Stimulated activated CD4-positive, alpha-beta T cell treated with anti-CD3 and anti-CD28 coated beads, Interleukin-1b, Interleukin-23, amount 100 ng/mL, for 24 hours (primary cell): ENCODE measurements at places on chromosomes 16 and 17.

- no peak for DNase-seq
Observed at GRCh38 chr16:61323456-61323855, 712.8 kb downstream of the CDH8 start.

DNA sequence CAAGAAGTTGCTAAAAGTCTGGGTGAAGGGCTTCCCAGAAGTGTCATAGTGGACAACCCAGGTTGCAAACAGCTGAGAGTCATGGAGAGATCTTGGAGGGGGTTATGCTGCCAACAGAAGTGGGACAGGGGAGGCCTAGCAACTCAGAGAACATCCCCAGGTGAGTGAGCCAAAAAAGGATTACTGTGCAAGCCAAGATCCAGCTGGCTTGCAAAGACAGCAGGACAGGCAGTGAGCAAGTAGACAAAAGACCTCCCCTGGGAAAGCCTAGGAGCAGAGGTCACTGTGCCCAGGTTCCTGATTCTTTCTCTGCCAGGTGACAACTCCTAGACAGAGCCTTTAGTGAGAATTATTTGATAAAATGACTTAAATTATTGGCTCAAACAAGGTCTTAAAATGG lies 9.5 kb upstream of the LONP2 start:
- DNase-seq, result no peak

- no peak for DNase-seq
Observed at GRCh38 chr16:52843381-52843780, 209.3 kb downstream of the CHD9NB start.

- DNase-seq, result no peak
Observed at GRCh38 chr17:78826836-78827509, 13.6 kb downstream of the USP36 start.

DNA sequence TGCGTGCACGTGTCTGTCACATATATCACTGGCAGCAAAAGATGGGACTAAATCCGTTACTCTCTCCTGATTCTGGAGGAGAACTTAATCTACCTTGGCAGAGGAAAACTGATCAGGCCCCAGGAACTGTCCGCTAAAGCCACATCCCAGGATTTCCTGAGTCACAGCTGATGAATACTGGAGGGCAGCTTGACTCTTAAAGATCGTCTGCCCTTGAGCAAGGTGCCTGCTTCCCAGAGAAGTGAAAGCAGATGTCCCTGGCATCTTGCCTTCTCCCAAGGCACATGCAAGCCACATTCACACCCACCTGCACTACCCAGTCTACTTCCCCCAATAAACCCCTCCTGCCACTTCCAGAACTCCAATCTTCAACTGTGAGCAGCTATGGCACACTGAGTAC lies 99.8 kb downstream of the CPPED1 start:
- DNase-seq, result no peak

GRCh38 chr16:52466994-52467393 lies 79.9 kb downstream of the TOX3 start:
- no peak for DNase-seq

GRCh38 chr16:8963010-8963820 lies 491 bp downstream of the USP7 start:
- no peak for DNase-seq

DNA sequence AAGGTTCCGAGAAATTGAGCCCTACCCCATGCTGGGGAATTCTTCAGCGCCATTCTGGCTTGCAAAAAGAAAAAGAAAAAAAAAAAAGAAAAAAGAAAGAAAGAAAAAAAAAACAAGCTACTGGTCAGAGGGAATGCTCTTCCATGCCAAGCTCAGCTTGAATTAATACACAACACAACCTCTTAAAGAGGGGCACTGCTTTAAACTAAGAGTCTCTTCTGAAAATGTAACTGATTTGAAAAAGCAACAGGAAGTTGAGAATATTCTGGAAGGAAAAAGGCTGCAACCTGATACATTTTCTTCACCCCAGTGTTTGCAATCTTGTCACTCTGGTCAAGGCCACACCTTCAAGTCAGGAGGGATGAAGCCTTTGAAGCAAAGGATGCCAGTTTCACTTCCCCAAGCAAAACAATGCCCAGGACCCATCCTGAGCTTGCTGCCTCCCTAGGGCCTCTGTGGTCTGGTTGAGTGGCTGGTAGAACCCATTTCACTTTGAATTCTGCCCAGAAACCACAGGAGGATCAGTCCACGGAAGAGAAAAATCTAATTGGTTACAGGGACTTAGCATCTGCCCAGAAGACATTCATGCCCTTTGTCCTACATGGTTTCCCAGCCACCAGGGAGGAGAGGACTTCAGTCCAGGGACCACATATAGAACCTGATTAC lies 389.7 kb downstream of the SOX9 start:
- DNase-seq, result no peak

DNA sequence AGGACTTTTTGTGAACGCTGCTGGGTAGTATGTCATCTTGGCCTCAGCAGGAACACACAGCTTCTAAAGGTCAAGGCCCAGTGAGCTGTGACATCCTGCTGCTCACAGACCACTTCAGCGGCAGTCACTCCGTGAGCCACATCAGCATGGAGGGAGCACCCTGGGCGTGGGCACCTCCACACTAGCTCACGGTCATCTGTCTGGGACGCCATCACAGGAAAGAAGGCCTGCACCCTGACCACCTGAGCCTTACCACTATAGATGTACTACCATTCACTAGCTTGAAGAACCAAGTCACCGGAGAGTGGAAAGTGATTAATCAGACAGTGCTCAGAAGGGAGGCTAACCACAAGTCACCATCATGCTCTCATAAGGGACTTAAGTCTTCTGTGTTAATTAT lies 3.3 kb downstream of the AXIN1 start:
- no peak for DNase-seq

GRCh38 chr17:14078027-14078426 lies 8.7 kb downstream of the COX10 start:
- DNase-seq, result no peak

DNA sequence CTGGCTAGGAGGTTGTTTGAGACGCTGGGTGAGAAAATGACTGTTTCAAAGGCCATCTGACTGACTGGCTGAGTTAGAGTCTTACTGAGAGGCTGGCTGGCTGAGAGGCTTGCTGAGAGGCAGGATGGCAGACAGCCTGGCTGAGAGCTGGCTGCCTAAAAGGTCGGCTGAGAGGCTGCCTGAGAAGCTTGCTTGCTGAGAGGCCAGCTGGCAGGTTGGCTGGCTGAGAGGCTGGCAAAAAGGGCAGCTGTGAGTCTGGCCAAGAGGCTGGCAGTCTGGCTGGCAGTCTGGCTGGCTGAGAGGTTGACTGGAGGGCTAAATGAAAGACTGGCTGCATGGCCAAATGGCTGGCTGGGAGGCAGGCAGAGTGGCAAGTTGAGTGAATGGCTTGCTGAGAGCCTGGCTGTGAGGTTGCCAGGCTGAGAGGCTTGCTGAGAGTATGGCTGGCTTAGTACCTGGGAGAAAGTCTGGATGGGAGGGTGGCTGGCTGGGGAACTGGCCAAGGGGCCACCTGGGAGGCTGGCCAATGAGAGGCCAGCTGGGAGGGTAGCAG lies 35.3 kb upstream of the ACSM2B start:
- no peak for DNase-seq

GRCh38 chr17:81514489-81514738 lies 1.8 kb upstream of the ACTG1 start:
- no peak for DNase-seq

DNA sequence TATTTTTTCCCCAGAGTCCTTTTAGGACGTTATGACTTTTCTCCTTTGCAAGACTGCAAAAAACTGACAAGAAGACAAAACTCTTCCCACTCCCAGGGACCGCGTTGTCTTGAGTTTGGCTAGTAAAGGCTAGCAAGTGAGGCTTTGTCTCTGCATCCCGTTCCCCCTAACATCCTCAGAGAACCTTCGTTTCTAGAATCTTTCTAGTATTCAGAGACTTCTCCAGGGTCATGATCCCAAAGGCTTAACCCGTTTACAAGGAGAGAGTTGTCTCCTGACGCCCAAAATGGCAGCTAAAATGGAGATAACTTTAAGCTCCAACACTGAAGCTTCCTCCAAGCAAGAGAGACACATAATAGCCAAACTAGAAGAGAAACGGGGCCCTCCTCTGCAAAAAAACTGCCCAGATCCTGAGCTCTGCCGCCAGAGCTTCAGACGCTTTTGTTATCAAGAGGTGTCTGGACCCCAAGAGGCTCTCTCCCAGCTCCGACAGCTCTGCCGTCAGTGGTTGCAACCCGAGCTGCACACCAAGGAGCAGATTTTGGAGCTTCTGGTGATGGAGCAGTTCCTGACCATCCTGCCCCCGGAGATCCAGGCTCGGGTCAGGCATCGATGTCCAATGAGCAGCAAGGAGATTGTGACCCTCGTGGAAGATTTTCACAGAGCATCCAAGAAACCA lies 843 bp downstream of the ZNF174 start:
- no peak for DNase-seq

DNA sequence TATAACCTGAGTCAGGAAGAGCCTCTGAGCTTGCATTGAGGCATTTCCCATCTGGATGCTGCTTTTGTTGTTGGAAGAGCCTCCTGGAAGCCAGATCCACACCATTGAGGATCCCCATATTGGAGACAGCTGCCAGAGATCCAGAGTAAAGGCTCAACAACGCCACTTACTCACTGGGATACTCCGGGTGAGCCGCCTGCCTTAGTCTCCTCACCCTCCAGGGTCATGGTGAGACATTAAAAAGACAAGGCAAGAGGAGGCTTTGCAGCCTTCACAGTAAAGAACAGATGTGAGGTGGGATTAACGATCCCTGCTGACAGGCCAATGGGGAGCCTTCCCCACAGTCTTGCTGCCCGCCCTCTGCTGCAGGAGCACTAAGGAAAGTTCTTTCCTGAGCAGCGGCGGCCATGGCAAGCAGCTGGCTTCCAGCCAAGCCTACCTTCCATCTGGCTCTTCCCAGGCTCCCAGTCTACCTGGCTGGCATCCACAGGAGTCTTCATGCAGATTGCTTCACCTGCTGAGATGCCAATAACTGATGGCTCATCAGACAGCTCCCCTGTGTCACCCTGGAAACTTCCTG lies 198.5 kb downstream of the CYLD start:
- no peak for DNase-seq

DNA sequence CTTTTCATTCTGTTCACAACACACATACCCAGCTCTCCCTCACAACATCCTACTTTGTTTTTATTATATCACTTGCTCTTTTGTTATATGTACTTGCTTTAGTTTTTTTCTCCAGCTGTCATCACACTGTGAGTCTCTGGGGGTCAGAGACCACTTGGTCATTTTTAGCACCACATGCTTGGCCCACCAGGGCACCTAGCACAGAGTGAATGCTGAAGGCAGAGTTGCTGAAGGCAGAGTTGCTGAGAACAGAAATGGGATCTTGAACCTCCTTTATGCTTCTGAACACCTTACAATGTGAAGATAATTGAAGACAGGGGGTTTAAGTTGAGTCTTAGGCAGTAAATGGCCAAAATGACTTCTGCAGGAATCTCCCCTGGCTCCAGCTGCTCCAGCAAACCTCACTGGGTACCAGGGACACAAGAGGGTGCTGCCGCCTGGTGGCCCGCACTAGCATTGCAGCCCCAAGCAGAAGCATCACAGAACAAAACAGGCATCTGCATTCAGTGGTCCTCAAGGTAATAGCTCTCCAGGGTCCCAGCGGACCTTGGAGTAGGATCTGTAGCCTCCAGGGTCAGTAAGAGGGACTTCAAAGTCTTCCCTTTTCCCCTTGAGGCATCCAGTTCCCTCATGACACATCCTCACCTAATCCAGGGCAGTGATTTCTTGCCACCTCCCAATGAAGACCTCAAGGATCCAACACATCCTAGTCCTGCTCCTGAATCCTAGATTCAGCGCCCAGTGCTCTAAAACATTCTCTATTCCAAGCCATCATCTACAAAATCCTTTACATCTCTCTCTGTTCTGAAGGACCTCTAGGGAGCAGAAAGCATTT lies 1972.6 kb downstream of the TP53TG3F start:
- no peak for DNase-seq

GRCh38 chr17:63035695-63036094 lies 69.7 kb downstream of the TANC2 start:
- DNase-seq, result no peak

DNA sequence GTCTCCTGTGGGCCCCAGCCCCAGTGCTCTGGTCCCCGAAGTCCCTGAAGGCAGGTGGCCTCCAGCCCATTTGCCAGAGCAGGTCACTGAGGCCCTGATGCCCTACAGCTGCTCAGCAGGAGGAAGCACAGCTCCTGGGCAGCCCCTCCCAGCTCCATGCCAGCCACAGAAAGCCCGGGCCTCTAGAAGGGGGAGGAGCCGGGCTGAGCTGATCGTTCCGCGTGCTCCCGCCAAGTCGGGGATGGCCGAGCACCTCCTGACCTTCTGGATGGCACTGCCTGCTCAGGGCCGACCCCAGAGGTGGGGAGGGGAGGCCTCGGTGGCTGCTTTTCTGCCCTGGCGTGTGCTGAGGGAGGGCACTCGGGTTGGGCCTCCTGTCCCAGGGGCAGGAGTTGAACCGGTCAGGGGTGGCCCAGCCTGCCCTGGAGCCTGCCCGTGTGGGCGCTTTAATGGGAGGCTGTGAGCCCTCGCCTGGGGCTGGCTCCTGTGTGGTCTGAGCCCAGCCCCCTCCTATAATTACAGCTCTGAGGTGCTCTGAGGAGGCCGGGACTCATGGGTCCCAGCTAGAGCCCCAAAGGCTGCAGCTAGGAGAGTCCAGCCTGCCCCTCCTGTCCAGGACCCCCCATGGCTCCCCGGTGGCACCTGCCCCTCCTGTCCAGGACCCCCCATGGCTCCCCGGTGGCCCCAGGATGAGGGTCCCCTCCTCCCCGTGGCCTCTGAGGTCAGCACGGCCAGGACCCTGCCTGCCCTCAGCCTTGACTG lies 29.7 kb downstream of the ZFPM1 start:
- no peak for DNase-seq

GRCh38 chr17:10042589-10043244 lies 137.6 kb upstream of the RCVRN start:
- DNase-seq, result no peak

- no peak for DNase-seq
Observed at GRCh38 chr17:2018716-2019510, 6.2 kb downstream of the RTN4RL1 start.

- DNase-seq, result no peak
Observed at GRCh38 chr16:83713597-83713996, 94.2 kb upstream of the HSBP1 start.

- DNase-seq, result no peak
Observed at GRCh38 chr16:88911136-88911945, 44.9 kb upstream of the PABPN1L start.

DNA sequence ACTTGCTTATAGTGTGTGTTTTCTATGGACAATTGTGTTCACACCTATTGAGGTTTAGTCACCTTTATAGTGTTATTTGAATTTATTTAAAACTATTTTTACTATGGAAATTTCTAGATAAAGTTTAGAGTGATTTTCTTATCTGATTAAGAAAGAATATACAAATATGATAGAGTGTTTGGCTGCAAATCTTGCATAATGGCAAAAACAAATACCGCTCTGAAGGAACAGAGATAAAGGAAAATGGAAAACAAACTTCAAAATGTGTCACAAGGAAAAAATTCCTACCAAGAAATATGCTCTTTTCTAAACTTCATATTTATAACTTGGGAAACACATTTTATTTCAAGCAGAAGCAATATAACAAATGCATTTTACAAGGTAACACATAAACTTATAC lies 423.1 kb downstream of the TOX3 start:
- DNase-seq, result no peak

DNA sequence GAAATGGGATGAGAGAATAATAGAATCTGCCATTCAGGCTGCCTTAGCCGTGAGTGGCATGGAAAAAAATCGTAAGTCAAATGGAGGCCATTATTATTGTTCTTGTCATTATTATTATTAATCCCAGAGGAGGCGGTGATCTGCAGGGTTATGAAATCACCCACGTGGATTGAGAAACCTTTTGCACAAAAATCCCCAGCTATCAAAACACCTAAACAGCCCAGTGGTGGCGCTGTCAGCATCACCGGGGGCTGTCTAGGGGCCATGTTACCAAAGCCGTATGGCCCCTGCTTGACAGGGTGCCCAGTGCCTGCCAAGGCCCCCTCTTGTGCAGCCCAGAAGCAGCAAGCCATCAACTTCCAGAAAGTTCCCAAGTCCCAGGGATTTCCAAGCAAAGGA lies 25.2 kb downstream of the CNGB1 start:
- no peak for DNase-seq
